WTC11 (cell line): ENCODE measurements at places on chromosomes 12 and 14. TPM values are rescaled to one million over a fixed set of nuclear protein-coding genes. Genes with fewer than 3 reads are reported as not detected.

The ANKRD33 gene
- total RNA-seq: 1.7 to 2.3 TPM (median 2.0 TPM) in 3 replicates

The SVOP gene
- total RNA-seq: 0.04 to 0.07 TPM (median 0.07 TPM) in 3 replicates

The ANGEL1 gene
- 25.7 to 29.7 TPM (median 25.8 TPM) in 3 replicates for total RNA-seq

The OTUB2 gene
- total RNA-seq: 3.5 to 4.5 TPM (median 3.9 TPM) in 3 replicates

The FOXG1 gene
- 0.09 to 0.18 TPM (median 0.16 TPM) in 3 replicates for total RNA-seq

The EGLN3 gene
- 20.0 to 22.0 TPM (median 21.0 TPM) in 3 replicates for total RNA-seq

The VAMP1 gene
- total RNA-seq: 12.8 to 14.3 TPM (median 13.8 TPM) in 3 replicates

DNA sequence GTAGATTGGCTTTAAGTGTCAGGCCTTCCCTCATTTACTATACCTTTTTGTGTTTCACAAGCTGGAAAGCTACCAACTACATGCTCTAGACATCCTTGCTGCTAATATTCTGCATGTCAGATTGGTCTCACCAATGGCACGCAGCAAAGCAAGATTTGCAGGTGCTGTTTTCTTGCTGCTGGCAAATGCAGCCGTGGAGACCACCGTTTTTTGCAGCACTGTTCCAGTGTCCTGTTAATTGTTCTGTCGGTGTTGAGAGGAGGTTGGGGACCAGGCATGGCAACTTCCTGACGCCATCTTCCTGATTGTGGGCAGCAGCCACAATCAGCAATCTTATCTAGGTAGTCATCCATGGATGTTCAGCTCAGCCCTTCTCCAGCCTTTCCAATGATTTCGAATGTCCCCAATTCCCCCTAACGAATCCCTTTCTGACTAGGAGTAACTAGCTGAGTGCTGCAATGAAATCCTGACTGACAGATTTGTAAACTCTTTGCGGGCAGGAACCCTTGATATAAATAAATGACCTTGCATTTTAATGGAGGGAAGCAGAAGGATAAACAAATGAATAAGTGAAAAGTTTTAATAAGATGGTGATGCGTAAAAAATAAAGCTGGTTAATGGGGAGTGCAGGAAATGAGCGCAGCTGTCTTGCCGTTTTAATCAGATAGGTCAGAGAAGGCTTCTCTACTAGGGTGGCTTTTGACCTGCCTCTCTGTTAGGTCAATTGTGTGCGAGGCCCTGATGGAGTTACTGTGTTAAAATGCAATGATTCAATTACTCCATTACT, 574 bp upstream of the CRADD start:
- no peak for DNase-seq

DNA sequence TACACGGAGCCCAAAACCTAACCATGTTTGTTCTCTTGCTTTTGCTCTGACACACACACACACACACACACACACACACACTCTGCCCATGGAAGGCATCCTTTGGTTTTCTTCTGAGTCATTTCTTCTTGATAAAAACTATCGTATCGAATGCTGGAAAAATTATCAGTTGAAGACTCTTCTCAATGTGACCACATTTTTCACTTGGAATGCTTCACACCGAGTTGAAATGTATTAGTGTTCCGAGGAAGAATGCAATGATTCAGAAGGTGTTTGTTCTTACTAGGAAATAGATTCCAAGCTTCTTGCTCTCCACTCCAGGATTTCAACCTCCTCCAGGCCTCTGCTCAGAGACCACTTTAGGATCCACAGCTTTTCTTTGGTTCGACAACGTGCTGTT, 226.3 kb downstream of the MON2 start:
- DNase-seq: no peak

DNA sequence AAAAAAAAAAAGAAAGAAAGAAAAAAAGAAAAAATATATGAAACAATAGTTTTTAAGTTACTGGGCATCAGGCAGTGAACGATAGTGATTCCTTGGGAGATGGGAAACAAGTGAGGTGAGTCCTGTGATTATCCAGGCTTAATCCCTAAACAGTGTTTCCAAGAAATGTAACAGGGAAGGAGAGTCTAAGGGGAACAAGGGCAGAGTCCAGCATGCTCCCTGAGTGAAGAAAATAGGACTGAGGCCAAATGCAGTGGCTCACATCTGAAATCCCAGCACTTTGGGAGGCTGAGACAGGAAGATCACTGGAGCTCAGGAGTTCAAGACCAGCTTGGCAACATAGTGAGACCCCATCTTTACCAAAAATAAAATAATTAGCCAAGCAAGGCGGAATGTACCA, 40.7 kb downstream of the R3HDM2 start:
- DNase-seq: no peak

- no peak for DNase-seq
Observed at GRCh38 chr12:56723352-56723751, 1.7 kb downstream of the NACA start.

- no peak for DNase-seq
Observed at GRCh38 chr14:24096545-24097181, 2.6 kb downstream of the PCK2 start.

GRCh38 chr12:58186914-58187313, 245.5 kb downstream of the ATP23 start:
- DNase-seq: no peak

DNA sequence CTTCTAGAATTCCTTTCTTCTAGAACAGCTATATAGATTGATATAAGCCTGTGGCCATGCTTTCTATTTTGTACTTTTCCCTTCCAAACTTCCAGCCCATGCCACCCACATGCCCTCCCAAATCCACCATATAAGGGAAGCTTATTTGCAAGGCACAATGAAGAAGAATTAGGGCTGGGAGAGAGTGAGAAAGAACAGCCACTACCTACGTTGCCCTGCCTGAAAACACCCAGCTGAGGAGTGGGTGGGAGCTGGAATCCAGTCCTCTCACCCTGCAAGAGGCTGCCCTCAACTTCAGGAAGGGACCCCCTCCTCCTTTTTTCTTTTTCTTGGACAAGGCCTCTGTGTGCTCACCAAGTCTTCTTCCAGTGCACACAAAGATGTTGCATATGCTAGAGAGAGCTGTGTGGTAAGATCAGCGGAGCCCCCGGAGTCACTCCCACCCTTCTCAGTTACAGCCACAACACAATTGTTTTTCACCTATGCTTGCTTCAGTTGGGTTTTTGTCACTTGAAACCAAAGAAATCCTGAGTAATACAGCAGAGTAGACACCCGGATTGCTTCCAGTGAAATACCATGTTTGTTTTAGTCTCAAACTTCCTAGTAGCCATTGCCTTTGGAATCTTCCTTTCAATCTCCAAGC, 38.8 kb downstream of the CDKL1 start:
- DNase-seq: no peak

- DNase-seq: peak; percentile 10
Observed at GRCh38 chr14:99734406-99735051, 50.4 kb downstream of the CYP46A1 start.

DNA sequence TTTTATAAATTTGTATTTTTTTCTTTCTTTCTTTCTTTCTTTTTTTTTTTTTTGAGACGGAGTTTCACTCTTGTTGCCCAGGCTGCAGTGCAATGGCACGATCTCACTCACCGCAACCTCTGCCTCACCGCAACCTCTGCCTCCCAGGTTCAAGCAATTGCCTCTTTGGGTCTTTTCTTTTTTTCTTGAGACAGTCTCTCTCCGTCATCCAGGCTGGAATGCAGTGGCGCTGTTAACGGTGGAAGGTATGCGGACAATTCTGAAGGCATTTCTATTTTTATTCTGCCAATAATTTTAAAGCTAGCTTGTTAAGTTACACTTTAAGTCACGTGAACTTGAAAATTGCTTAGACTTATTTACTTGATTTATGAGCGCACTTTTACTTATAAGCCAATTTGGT, 8.8 kb upstream of the PHC1 start:
- no peak for DNase-seq

GRCh38 chr14:21264025-21264801, 5.0 kb downstream of the HNRNPC start:
- no peak for DNase-seq

GRCh38 chr12:132084621-132085290, 59.4 kb downstream of the DDX51 start:
- DNase-seq: peak; percentile 68

- no peak for DNase-seq
Observed at GRCh38 chr12:54998958-54999510, 14.5 kb upstream of the TESPA1 start.

DNA sequence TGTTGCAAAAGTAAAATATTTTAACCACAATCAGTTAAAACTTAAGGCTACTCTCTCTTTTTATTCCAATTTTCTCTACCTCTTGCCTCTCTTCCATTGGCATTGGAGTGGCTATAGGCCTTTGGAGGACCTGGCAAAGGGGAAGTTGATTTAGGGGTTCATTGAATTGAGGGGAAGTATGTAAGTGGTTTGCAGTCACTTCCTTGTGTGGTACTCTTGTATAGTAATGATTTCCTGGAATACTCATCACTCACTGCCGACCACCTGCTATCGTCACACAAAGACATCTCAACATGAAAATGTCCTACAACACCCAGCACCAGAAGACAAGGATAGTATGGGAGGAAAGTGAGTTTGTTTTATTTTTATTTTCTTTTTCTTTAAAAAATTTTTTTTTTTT, 45.7 kb upstream of the CPM start:
- no peak for DNase-seq

DNA sequence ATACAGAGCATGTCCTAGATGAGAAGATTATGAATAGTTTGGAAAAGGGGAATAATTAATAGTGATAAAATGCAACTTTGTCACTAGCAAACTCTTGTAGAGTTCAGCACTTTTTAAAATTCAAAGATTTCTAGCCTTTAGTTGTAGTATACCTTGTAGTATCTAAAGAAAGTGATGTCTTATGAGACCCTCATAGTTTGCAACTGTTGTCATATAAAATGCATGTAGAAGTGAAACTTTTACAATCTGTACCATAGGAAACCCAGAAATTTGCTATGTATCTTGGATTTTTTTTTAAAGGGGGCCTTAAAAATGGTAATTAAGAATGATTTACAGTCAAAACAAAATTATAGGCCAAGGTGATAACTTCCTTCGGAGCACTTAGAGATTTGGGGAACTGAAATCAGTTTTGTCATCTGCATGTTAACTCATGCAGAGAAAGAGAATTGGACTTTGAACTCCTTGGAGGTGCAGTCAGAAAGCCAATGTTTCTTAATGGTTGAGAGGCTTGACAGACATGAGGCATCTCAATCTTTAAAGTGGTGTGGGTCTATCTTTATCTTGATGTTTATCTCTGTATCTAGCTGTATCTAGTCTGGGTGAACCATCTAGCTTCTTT, 1.3 kb downstream of the LRRK2 start:
- no peak for DNase-seq

DNA sequence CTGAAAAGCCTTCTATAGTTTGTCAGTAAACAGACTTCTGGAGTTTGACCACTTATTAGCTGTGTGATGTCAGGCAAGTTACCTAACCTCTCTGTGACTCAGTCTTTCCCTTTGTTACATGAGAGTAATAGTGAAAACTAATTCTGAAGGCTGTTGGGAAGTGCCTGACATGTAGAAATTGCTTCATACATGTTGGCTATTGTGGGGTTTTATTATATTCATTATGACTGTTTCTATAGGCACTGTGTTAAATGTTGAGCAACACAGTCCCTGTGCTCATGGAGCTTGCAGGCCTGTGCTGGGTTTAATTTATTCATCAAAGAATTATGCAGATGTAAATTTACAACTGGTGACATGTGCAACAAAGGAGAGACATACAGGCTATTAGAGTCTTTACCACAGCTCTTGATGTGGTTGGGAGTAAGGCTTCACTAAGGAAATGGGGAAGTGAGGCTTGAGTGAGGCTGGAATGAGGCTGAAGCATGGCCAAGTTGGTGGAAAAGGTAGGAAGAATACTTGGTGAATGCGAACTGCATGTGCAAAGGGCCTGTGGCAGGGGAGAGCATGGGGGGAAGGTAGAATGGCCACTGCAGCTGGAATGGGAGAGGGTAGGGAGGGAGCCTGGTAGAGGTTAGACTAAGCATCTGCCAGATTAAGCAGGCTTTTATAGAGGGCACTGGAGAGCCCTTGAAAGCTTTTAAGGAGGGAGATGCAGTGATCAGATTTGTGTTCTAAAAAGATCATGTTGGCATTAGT, 236.4 kb upstream of the CRY1 start:
- no peak for DNase-seq

DNA sequence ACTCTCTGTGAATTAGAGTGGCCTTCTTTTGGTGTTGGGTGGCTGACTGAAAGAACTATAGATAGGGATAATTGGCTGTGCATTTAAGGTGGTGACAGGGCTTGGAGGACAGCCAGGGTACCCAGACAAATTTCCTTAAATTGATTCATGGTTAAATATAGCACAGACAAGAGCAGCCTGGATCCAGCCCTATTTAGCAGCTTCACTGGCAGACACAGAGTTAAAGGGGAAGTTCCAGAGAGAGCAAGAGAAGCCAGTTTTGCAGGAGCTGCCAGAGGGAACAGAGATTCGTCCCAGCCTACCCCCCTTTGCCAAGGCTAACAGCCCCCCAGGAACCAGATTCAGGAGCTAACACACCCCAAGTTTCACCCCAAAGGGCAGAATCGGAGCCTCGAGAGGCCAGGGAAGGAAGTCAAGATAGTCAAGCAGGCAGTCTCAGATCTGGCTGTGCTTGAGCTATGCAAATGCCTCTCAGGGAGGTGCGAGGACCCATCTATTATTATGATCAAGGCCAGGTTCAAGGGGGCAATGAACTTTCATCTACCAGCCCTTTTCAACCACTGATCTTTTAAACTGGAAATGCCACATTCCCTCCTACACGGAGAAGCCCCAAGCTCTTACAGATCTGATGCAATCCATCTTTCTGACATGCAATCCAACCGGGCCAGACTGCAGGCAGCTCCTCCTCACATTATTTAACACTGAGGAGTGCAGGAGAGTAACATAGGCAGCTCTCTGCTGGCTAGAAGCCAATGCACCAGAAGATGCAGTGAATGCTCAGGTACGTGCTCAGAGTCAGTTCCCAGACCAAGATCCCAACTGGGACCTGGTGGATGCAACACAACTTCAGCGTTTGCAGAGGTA, 58.2 kb downstream of the DHRS2 start:
- DNase-seq: peak; percentile 37

DNA sequence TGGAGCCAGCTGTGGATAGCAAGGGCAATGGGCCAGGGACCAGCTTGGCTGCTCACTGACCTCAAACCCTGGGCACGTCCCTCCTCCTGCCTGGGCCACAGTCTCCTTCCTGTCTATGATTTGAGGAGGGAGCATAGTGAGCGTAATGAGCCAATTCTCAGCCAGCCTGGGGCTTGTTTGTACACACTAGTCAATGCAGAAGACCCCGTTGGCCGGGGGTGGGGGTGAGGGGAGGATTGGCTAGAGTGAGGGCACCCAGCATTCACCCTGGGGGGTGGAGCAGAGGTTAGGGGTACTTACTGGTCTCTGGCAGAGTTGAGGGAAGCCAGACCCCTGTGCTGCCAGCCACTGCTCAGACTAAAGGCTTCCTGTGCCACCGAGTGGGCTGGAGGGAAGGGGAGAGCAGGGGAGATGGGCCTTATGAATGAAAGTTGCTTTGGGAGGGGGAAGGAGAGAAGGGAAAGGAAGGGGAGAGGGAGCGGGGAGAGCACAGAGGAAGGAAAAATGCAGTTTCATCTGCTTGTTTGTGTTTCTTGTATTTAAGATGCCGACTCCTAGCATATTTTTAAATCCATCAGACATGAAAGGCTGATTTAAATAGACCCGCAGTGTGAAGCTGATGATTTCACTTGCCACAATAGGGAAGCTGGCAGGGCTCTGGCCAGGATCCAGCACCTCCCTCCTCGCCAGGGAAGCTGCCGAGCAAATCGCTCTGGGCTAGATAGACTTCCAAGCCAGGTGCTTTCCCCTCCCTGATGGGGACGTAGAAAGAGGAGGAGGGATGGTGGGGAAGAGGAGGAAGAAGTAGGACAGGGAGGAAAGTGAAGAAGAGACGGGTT, 114.0 kb downstream of the PRMT8 start:
- peak; percentile 46 for DNase-seq
